Left colon (tissue), 2 donors: ENCODE measurements at places on chromosomes 12 and 14. TPM values are rescaled to one million over a fixed set of nuclear protein-coding genes. Genes with fewer than 3 reads are reported as not detected.

DNM1L gene
- total RNA-seq, result 55.9 TPM

HHIPL1 gene
- 1.0 TPM for total RNA-seq

ATG14 gene
- total RNA-seq, result 10.0 TPM

KRT75 gene
- total RNA-seq, result not detected

SMCO2 gene
- not detected for total RNA-seq

C12orf60 gene
- total RNA-seq, result 0.89 TPM

TRPV4 gene
- 0.09 TPM for total RNA-seq

DPPA3 gene
- not detected for total RNA-seq

PTCSC3 gene
- not detected for total RNA-seq

SART3 gene
- 43.9 TPM for total RNA-seq

PPP4R4 gene
- not detected for total RNA-seq

GCH1 gene
- total RNA-seq, result 26.6 TPM

IL26 gene
- not detected for total RNA-seq

HOXC12 gene
- total RNA-seq, result not detected

NAA25 gene
- 20.4 TPM for total RNA-seq

INHBE gene
- not detected for total RNA-seq

HOXC11 gene
- total RNA-seq, result not detected

DEGS2 gene
- 25.0 TPM for total RNA-seq

DIO2 gene
- total RNA-seq, result 1.0 TPM

ABCB9 gene
- 4.6 TPM for total RNA-seq

THTPA gene
- total RNA-seq, result 16.6 TPM
